ENCODE measurements at places on chromosomes 13 and 19.

DNA sequence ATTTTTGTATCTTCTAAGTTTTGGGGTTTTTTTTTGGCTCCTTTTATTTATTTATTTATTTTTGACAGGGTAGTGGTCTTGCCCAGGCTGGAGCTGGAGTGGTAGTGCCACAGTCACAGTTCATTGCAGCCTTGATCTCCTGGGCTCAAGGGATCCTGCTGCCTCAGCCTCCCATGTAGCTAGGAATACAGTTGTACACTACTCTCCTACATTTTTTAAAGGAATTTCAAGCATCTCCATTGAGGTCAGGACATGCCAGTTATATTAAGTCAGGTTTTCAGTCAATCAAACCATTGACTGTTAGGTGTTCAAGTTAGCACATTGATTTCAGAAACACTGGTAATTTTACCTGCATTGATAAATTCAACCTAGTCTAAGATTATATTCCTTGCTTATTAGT is 480.5 kb upstream of the SPRY2 start:
- DNase-seq, result no peak

GRCh38 chr19:42435316-42435715 is 7.4 kb downstream of the CXCL17 start:
- DNase-seq, result no peak

DNA sequence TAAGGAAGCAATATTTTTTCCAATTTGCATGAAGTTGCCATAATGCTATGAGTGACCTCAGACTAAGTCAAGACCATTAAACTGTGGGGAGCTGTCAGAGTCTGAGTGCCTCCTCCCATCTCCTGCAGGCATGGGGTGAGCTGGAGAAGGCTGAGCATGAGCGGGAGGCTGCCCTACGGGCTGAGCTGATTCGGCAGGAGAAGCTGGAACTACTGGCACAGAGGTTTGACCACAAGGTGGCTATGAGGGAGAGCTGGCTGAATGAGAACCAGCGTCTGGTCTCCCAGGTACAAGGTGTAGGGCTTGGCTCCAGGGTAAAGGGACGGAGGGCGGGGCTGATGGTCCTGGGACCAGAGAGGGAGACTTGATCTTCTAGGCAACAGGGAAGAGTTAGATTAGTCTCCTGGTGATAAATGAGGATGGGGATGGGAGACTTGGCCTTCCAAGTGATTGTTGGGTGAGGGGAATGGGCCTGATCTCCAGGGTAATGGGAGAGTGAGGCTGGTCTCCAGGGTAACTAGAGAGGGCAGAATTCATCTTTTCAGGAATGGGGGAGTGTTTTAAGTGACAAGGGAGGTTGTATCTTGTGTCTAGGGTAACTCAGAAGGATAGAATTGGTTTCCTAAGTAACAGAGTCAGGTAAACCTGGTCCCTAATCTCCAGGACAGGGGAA is 36.0 kb downstream of the SPTBN4 start:
- no peak for DNase-seq

DNA sequence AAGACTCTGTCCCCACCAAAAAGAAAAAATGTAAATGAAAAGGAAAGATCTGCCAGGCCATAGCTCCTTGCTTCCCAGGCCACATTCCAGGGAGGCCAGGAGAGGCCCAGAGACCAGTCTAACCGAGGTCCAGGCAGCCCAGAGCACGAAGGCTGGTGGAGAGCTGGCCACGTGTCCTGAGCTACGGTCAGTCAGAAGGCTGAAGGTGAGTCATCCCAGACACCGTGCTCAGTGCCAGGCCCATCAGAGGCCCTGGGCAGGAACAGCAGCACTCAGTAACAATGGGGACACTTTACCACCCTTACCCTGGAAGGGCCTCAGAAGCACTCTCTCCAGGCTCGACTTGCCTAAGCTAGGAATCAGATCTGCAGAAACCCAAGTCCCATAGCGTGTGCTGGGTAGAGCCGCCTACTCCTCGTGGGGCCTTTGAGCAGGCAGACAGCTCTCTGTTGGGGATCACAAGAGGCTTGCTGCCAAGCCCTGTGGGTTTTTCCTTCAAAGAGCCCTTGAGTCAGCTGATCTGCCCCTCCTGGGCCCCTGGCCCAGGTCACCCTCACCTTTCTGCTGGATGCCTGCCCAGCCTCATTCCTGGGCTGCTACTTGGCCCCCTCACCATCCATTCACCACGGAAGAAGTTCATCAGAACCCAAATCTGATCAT is 11.6 kb upstream of the DNMT1 start:
- peak; percentile 52 for DNase-seq

DNA sequence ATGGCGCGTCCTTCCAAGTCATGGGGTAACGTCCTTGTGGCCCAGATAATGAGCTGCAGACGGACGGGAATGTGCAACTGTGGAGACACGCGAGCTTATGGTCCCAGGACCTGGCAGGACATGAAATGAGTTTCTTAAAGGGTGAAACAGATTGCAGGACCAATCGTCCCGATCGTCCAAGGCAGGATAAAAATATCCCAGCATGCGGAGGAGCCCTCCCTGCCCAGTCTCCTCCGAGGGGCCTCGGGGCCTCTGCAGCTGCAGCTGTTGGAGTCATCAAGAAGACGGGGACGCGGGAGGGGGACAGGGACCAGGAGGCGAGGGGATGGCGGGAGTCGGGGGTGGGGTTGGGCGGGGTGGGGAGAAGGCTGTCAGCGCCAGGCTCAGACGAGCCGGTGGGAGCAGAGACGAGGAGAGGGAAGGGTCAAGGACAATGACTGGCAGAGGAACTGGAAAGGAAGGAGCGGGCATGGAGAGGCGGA is 14.4 kb upstream of the GARIN5A start:
- no peak for DNase-seq

DNA sequence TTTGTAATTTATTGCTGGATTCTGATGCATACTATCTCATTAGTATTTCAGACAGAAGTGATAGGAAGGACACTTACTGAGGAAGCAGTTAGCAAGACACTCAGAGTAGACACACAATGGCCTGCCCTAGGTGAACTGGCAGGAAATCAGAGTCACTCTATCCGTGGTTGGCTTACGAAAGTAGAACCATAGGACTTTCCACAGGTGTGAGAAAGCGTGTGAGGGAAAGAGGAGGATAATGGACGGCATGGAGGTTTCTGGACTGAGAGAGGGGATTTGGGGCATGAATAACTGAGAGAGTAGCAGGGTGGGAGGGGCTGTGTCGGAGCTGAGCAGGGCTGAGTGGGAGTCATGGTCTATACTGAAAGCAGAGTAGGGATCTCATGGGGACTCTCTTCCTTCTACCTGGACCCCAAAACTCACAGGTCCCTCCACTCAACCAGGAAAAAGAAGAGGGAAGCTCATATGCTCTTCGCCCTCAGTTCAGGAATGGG is 18.7 kb upstream of the EID2 start:
- DNase-seq, result no peak

- no peak for DNase-seq
These were observed 5.4 kb downstream of the UPF3A start for GRCh38 chr13:114286808-114287207.

DNA sequence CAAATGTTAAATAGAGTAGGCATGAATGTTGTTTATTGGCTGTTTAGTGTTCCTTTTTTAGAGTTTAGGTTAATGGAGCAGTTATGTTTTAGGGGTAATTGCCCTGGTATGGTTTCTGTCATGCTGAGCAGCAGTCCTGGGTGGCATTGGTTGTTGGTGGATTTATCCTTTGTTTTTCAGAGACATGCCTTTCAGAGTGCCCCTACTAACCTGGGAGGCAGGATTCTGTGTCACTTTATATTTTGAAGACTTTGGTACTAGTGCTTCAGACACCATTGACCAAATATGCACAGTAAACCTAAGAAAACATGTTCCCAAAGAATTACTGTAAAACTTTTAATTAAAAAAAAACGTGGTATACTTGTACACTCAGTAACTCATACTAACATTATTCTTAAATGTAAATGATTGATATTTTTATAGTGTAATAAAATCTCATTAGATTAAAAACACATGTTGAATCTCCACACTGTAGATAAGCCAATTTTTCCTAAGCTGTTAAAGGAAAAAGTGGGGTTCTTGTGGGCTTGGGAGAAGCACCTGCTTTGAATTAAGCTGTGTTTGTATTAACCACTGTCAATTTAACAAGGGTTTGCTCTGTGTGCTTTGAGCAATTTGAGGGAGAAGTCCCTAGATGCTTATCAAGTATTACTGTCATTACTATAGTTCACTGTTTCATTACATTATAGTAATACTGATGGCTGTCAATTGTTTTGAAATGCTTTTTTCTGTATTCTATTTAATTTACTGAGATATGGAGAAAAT is 133.2 kb downstream of the LMO7 start:
- DNase-seq, result no peak

- no peak for DNase-seq
These were observed 34.3 kb downstream of the COL4A1 start for GRCh38 chr13:110272651-110273050.

- no peak for DNase-seq
These were observed 16.0 kb downstream of the SLC1A5 start for GRCh38 chr19:46772170-46773017.

All from suppressor macrophage treated with lipopolysaccharide for 1 hour (primary cell).